ENCODE measurements at places on chromosomes 11 and 22. TPM values are rescaled to one million over a fixed set of nuclear protein-coding genes. Genes with fewer than 3 reads are reported as not detected.
A peak's percentile ranks its signal among the peaks of the same experiment; 100 is the strongest.

The GPHA2 gene
- total RNA-seq: not detected

DNA sequence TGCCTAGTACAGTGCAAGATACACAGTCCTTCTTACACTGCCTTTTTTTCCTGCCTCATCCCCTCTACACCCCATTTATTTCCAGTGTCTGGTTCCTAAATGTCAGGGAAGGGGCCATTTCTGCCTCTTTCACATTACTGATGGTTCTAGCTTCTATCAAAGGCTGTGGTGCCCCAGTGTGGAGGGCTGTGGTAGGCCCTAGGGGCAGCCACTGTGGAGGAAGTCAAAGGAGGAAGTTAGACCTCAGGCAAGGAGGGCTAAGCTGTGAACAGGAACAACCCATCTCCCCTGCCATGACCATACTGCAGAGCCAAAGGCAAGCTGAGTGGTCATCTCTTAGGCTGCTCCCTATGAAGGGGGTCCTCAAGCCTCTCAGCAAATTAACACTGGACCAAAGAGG, 81.9 kb upstream of the CRTAM start:
- no peaks in the 10 kb centered on the region for H3K36me3 ChIP-seq
- no peak overlapping the region for H3K27ac ChIP-seq
- H3K27me3 ChIP-seq: no peaks in the 10 kb centered on the region
- DNase-seq: peak; percentile 52
- H3K4me3 ChIP-seq: no peak overlapping the region
- peaks cover 54% of the 10 kb centered on the region for H3K4me1 ChIP-seq

The CDC42EP2 gene
- 0.91 TPM for total RNA-seq

GRCh38 chr22:42344361-42344905, 74.0 kb upstream of the TCF20 start:
- peaks cover 9% of the 10 kb centered on the region for H3K4me1 ChIP-seq
- no peak overlapping the region for H3K27ac ChIP-seq
- DNase-seq: no peak
- peak overlapping the region; percentile 38 for H3K4me3 ChIP-seq
- H3K27me3 ChIP-seq: no peaks in the 10 kb centered on the region

DNA sequence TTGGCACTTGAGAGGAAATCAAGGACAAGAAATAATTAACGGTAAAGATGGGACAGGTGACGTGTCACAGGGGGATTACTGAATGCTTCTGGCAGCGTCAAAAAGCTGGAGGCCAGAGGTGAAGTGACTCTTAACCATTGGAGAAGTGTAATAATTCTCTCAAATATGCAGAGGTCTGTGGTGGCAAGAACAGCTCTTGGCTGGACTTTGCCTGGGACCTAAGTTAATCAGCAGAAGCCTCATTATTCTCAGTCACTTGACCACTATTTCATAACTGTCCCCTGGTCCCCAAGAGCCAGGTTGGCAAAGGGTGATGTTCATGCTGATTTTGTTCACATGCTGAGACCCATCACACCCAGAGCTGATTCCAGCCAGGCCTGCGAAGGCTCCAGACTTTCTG, 72.9 kb downstream of the TIMP3 start:
- no peak overlapping the region for H3K4me3 ChIP-seq
- H3K4me1 ChIP-seq: no peaks in the 10 kb centered on the region
- peaks cover 4% of the 10 kb centered on the region for H3K27me3 ChIP-seq
- H3K36me3 ChIP-seq: no peaks in the 10 kb centered on the region
- DNase-seq: no peak
- H3K27ac ChIP-seq: no peak overlapping the region

The LRP4 gene
- 0.18 TPM for total RNA-seq

GRCh38 chr11:13287681-13288080, 10.1 kb downstream of the BMAL1 start:
- H3K4me1 ChIP-seq: peaks cover 79% of the 10 kb centered on the region
- peaks cover 4% of the 10 kb centered on the region for H3K36me3 ChIP-seq
- no peaks in the 10 kb centered on the region for H3K27me3 ChIP-seq

Measured in activated CD4-positive, alpha-beta T cell treated with anti-CD3 and anti-CD28 coated beads for 36 hours (primary cell).